NCI-H774 (cell line): ENCODE measurements at places on chromosomes 3 and 15.

DNA sequence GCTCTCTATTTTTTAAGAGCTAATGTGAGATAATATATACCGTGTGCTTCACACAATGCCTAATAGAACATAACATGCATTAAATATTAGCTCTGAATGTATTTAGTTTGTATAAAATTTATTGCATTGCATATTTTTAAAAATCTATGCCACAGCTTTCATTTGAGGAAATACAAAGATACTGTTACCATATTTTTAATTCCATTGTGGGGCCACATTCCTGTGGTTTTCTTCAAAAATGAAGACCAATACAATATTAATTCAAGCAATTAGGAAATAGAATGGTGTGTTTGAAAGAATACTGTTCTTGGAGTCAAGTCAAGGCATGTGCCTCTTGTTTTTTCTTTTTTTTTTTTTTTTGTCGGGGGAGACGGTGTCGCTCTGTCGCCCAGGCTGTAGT, 95.4 kb upstream of the CADPS start:
- DNase-seq = no peak

GRCh38 chr3:149179220-149179619, 42.4 kb downstream of the CP start:
- DNase-seq = no peak

DNA sequence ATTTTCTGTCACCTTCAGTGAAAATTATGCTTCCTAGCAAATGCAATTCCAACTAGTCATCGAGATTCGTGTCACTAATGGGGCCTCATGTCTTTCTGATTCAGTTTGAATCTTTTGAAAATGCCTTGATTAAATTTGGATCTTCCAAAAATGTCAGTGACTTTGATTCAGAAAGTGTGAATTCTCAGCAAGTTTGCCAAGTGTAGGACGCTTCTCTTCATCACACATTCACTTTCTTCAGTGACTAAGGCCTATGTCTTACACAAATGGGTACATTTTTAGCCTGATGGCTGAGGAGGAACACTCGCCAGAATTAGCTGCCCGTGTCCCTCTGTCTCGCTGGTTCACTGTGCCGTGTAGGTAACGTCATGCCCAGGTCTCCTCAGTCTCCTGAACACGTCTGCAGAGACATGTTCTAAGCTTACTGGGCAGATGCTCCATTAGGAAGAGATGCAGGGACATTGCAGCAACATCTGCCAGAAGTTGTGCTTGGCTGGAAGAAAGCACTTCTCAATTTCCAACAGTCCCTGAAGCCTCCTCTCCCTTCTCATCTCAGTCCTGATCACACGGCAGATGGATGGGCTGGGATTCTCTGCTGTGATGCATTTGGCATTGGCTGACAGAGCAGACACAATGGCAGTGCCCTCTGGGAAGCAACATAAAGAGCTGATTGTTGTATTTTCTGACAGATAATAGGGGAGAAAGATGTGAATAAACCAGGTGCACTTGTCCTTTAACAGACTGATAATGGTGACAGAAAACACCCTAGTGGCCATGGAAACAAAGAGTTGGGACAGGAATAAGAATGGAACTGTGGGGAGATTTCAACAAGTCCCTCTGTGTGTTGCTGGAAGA, 29.1 kb upstream of the LYZL4 start:
- DNase-seq = no peak

DNA sequence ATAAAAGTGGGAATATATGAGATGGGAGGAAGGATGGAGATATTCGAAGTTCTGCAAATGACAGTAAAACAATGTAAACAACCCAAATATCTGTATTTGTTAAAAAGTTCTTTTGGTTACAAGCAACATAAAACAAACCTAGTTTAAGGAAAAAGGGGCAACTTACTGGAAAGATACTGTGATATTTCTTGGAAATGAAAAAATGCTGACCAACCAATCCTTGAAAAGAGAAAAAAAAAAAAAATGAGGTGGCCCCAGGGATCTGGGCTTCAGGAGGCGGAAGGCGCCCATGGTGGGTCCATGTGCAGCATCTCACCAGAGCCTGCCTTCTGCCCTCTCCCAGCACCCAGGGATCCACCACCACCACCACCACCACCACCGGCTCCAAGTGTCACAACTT, 59.1 kb downstream of the VGLL4 start:
- DNase-seq = no peak

- no peak for DNase-seq
These were observed 30.0 kb downstream of the MFSD1 start for GRCh38 chr3:158831861-158832260.

- peak; percentile 77 for DNase-seq
These were observed 35.5 kb upstream of the PLCL2 start for GRCh38 chr3:16849229-16849628.
